ENCODE measurements at places on chromosomes 1 and 21.

GRCh38 chr1:18347559-18347958 lies 133.2 kb upstream of the KLHDC7A start:
- no peak for DNase-seq

GRCh38 chr1:95073446-95073845 lies 695 bp upstream of the ALG14 start:
- no peak for DNase-seq

GRCh38 chr1:63135174-63135512 lies 187.2 kb upstream of the FOXD3 start:
- no peak for DNase-seq

- DNase-seq: no peak
Measured at GRCh38 chr1:11281518-11282331, 8.7 kb downstream of the UBIAD1 start.

GRCh38 chr1:79373481-79374125 lies 367.1 kb upstream of the ADGRL4 start:
- no peak for DNase-seq

- no peak for DNase-seq
Measured at GRCh38 chr21:22201126-22201525, 1202.9 kb downstream of the NCAM2 start.

DNA sequence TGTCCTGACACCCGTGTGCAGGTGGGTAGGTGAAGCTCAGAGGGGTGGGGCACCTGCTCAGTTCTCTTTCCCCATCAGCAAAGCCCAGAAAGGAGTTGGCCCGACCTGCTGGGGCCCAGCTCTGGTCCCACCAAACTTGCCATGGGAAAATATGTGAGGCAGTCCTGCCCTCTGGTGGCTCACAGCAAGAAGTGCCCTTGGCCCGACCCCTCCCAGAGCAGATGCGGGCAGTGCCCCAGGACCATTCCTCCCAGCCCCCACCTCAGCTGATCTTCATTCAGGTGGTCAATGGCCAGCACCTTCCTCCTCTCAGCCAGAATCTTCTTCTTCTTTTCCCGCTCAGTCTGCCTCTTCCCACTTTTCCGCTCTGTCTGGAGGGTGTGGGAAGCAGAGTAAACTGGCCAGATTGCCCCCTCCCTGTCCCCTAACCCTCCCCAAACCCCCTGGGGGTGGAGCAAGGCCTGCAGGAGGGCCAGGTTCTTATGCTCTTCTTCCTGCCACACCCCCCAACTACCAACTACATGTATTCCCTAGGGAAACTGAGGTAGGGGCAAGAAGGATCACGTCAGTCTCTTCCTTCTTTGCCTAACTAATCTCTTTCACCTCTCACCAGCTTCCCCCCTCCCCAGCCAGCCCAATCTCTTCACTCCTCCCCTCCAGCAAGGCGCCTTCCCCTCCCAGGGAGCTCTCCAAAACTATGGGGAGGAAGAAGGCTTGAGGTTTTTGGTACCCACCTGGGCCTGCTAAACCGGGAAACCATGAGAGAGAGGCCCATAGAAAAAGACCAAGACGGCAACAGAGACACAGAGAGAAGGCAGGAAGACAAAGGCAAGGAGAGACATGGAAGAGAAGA lies 15.6 kb downstream of the TNNT2 start:
- DNase-seq: no peak

- no peak for DNase-seq
Measured at GRCh38 chr1:182666706-182667105, 17.7 kb downstream of the RGS8 start.

DNA sequence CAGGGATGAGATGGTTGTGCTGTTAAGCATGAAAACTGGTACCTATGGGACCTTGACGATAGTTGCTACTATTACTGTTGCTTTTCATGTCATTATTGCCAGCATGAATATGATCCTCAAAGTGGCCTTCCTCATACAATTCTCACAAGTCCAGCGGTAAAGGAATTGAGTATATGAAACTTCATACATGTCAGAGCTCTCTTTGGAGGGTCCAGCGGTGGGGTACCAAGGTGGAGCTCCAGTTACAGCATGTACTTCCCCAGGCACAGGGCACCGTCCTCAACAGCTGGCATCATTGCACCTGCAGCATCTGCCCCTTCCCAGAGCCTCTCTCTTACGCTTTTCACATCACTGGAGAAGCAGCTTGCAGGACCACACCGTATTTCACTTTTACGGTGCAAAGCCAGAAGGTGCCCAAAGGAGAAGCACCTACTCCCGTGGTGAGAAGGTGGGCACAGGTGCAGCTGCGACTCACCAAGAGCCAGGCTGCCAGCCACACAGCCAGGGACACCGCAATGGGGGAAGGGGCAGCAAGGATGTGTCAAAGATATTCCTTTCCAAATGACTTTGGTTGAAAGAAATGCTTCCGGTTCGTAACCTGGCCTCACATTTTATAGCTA lies 166.4 kb upstream of the IRF2BP2 start:
- DNase-seq: no peak

DNA sequence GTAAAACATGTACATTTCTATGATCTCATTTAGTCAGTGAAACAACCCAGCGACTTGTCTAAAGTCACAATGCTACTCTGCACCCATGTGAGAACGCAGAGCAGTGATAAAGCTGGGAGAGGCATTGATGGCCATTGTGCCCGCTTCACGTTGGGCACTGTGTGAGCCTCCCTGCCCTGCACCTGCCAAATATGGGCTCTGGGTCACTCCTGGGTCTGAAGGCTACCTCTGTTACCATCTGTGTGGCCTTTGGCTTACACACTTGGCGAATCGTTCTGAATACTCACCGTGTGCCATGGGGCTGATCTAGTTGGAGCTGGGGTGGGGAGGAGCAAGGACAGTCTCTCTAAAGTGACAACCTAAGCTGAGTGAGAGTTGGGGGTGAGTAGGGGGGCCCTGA lies 29.9 kb downstream of the PCSK9 start:
- DNase-seq: no peak

- no peak for DNase-seq
Measured at GRCh38 chr1:239874831-239875230, 216.9 kb upstream of the FMN2 start.

DNA sequence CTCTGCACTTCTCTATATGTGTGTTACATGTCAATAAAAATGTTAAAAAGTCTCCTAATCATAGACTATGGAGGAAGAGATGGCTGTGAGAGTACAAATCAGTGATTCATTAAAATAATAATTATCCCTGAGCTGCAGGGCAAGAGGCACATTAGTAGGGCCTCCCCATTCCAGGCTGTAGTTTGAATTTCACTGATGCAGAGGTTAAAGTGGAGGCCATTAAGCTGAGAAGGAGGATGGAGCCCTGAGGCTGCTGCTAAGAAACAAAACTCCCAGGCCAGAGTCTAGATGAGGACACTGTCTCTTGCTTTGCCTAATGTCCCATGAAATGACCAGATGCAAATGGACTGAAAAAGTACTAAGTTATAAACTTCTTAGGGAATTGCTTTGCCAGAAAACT lies 89.1 kb upstream of the WDR26 start:
- no peak for DNase-seq

GRCh38 chr1:117610036-117610435 lies 4.2 kb downstream of the TENT5C start:
- no peak for DNase-seq

DNA sequence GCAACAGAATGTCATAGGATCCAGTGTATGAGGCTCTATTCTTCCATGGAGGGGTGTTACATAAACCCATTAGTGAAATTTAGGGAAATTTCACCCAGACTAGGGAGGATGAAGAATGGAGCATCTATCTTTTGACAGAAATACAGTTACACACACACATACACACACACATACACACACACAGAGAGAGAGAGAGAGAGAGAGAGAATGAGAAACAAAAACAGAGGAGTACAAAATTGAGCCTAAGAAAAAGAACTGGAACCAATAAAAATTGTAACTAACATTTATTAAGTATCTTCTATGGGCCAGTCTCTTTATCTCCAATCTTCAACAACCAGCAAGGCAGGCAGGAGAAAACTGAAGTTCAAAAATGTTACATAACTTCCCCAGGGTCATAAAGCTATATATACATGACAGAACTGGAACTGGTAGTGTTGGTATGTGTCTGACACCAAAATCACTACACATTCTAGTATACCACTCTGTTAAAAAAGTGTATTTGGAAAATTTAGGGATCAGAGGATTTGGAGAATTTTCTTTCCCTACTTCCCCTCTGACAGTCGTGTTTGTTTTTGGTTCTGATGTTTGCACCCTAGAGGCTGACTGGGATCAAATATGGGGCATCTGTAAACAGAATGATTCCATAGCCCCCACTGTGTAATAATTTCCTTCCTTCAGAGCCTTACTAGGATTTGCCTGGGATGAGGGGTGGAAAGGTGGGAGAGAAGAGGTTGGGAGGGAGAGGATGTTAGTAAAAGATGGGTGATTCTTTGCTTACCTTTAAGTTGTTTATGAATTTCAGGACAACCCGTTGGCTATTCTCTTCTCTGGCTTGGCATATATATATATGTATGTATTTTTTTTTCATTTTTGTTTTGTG lies 1.0 kb upstream of the ZFYVE9 start:
- no peak for DNase-seq

DNA sequence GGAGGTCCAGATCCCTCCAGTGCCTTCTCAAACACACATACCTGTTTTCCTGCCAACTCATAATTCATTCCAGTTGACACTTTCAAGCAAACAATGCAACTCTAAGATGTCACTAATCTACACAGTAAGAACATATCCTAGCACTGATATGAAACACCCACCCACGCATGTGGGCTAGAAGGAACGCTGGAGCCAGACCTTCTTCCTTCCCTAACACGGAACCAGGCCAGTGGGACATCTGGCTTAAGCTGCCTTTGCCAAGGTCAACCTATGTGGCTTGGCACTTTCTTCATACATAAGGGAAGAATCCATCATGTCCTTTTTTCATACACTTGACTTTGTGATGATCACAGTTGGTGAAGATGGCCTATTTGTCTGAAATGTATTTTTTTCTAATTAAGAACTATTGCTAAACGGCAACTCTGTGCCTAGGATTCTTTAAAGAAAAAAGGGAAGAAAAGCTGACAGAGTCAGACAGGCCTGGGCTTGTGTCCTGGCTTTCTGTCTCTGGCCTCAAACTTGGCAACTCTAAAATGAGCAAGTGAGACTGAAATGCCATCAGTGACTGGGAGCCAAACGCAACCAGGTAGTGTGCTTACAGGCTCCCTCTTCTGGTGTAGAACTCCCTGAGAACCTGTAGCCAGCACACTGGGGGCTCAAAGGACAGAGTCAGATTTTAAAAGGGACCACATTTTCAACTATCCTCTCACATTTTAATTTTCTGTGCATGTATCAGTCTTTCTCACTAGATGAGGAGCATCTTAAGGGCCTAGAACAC lies 92.6 kb upstream of the BEND5 start:
- no peak for DNase-seq

GRCh38 chr1:64492424-64492823 lies 22.5 kb downstream of the CACHD1 start:
- DNase-seq: no peak

DNA sequence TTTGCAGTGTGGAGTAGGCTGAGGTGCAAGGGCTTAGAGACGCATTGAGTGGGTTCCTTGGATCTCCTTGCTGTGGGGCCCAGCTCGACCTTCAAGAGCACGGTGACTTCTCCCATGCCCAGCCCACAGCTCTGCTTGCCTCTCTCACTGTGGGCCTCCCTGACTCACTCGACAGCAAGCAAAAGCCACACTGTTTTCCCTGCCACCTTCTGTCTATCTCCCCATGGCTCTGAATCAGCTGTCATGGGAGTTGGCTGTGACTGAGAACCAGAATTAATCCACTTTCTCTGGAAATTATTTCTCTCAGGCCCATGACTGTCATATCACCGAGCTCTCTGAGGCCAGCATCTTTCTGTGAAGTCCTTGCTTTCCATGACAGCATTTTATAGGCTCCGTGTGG lies 140.7 kb downstream of the NOS1AP start:
- no peak for DNase-seq

- no peak for DNase-seq
Measured at GRCh38 chr1:98399218-98399617, 262.3 kb upstream of the SNX7 start.

DNA sequence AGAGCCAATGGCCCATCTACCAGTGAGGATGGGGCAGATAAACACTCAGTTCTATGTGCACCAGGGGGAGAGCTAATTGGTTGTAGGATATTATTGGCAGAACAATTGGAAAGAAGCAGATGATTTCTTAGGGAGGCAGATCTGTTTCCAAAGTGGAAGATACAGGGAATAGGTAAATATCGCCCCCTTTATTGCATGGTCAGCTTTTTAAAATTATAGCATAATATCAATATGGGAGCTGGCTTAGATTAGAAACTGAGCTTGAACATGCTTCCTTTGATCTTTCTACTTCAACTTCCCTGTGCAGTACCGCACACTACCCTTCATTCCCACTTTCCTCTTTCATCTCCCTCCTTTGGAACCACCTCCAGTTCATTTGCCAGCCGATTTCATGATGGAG lies 64.0 kb upstream of the PLXNA2 start:
- DNase-seq: no peak
